ENCODE measurements at places on chromosomes 1 and 21.

DNA sequence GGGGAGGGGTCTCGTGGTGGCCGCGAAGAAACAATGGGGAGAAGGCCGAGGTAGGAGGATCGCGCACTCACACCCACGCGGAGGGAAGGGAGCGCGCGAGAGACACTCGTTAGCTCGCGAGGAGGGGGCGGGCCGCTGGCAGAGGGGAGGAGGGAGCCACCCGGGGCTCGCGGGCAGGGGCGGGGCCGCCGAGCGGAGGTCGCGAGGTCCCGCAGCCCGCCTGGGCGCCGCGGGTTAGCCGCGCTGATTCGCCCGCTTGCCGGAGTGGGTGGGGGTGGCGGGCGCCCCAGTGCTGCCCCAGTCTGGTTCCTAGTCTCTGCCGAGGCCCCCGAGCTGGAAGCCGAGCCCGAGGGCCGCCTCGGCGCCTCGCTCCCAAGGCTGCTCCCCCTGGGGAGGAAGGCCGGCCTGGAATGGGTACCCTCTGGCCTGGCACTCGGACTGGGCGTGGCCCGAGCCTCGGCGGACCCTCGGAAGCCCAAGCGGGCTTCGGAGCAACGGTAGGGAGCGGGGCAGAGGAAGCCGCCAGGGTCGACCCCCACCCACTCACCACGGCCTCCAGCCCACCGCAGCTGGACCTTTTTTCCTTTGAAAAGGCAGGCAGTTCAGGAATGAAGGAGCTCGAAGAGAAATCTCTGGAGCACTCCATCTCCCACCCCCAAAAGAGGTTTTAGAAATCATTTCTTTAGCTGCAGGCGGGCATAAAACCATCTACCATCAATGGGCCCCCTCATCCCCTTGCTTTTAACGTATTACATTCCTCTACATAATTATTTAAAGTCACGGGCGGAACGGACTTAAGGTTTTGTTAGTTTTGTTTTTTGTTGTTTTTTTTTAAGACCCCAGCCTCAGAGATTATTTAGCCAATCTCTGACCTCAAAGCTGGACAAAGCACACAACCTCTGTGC, 722 bp upstream of the TUT4 start:
- peak; percentile 87 for DNase-seq

GRCh38 chr1:30226648-30227047, 496.7 kb downstream of the MATN1 start:
- no peak for DNase-seq

DNA sequence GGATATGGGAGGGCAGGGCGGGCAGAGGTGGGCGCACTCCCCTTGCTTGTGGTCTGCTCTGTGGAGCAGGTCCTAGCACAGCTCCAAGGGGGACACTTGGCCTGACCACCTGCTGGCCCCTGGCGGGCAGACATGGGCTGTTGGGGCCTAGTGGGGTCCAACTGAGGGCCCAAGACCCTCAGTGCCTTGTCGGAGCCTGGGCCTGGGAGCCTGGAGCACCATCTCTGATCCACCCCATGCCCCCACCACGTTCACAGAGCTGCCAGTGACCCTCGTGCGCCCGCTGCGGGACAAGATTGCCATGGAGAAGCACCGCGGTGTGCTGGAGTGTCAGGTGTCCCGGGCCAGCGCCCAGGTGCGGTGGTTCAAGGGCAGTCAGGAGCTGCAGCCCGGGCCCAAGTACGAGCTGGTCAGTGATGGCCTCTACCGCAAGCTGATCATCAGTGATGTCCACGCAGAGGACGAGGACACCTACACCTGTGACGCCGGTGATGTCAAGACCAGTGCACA, 70.6 kb downstream of the OBSCN start:
- no peak for DNase-seq

DNA sequence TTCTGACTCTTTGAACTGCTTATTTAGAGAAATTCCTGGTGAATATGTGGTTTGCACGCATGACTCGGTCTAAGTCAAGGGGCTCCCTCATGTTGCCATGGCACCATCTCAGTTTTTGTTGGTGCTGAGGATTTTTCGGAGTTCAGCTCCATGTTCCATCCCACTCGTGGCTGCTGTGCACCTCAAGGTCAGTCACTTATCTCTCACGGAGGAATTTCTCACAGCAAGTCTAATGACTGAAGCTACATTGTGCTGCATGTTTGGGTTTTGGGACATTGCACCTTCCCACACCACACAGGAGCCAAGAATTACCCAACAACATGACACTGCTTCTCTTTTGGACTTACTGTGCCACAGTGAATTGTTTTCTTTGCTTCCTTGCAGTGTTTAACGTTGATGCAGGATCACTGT, 269.9 kb downstream of the NCAM2 start:
- peak; percentile 54 for DNase-seq

GRCh38 chr21:32548978-32549377, 36.3 kb downstream of the TCP10L start:
- DNase-seq: no peak

DNA sequence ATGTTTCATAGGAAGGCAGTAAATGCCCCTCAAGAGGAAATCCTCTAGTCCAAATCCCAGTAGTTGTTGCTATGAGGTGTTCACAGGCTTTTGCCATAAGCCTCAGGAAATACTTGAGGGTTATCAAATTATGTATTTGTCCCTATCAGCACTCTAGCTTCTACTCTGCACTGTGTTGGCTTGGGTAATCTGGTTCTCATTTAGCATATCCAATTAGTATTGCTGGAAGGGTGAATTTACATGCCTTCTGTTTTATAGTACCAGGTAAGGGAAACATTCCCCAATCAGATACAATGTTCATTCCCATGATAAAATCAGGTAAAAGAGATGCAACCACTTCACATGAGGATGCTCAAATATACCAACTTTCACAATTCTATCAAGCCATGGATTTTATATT, 211.2 kb downstream of the S1PR1 start:
- DNase-seq: no peak

- DNase-seq: no peak
Observed at GRCh38 chr1:193201021-193201420, 14.6 kb upstream of the B3GALT2 start.

DNA sequence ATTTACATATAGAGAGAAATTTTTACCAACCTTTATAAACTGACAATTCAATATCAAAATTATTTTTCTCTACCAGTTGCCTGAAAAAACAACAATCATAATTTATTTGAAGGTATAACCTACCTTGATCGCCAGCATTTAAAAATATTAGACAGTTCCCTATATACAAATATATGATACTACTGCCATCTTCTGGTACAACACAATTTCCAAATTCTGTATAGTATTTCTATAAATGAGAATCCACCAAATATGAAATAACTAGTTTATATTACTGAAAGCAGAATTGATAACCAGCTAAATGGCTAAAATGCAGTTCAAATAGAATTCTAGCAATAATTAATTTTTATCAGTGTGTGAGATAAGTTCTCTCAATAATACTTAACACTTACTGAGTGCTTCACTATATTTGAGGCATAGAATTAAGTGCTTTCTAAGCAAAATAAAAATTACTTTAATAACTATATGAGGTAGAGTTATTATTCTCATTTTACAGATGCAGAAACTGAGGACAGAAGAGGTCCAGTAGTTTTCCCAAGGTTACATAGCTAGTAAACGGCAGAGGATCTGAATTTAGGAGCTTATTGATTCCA, 75.6 kb downstream of the PIGK start:
- peak; percentile 28 for DNase-seq
